Urinary bladder (tissue), 4 donors: ENCODE measurements at places on chromosomes 1 and 21. TPM values are rescaled to one million over a fixed set of nuclear protein-coding genes. Genes with fewer than 3 reads are reported as not detected.

Gene LINGO4
- 0.19 TPM for polyA plus RNA-seq

Gene TSTD1
- polyA plus RNA-seq = 36.7 TPM

DNA sequence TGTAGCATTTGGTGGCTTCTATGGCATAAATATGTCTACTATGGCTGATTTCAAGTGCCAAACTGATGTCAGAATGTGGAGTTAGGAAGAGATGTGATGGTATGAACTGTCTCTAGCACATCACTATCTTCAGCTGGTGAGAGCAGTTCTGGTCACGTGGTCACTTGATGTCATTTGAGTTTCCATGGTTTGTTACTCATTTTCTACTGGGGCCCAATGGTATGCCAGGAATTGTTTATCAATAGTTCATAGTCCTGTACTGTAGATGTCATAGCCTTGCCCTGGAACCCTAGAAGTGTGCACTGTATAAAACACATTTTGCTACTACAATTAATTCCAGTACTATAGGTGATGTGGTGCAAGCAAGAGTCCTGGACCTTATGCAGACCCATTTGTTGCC, 153.7 kb downstream of the PDE4B start:
- no peak for DNase-seq

GRCh38 chr1:89259283-89259971, 13.2 kb downstream of the GBP5 start:
- DNase-seq = no peak

DNA sequence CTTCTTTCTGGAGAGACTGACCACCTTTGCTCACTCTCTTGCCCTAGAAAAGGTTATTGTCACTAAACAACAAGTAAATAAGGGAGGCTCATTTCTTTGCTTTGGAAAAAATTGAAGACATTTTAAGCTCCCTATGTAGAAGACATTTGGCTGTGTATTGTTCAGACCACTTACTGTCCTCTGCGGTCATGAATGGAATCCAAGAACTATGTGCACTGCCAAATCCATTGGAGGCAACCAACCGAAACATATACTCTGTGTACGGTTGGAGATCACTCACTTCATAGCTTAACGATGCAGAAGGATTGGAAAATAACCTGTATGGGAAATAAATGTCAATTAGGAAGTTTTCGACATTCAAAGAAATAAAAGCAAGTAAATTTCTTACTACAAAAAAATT, 332.8 kb downstream of the KCTD3 start:
- DNase-seq = no peak

DNA sequence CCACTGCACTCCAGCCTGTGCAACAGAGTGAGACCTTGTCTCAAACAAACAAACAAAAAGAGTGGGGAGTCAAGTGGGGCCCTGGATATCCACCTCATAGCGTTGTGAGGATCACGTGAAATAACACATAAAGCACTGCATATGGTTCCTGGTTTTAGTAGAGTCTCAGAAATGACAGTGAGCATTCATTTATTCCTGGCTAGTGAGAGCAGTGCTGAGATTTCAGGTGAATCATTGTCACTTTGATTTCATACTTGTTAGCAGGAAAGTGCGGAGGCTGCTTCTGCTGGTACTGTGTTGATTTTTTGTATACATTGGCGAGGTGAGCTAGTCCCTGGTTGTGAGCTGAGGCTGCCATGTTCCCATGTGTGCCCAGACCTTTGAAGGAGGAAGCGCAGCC, 22.9 kb downstream of the ARHGEF10L start:
- no peak for DNase-seq

Gene FCGR3A
- 29.0 TPM for polyA plus RNA-seq

Gene PIK3R3
- polyA plus RNA-seq = 24.7 TPM

- no peak for DNase-seq
Observed at GRCh38 chr1:203582568-203582967, 44.1 kb upstream of the ATP2B4 start.

- DNase-seq = no peak
Observed at GRCh38 chr1:151326619-151327222, 495 bp downstream of the PI4KB start.

Gene CRYZL1
- 29.7 TPM for polyA plus RNA-seq

Gene KRTAP21-2
- not detected for polyA plus RNA-seq

Gene CLCN6
- polyA plus RNA-seq = 13.7 TPM

Gene DHRS3
- polyA plus RNA-seq = 62.1 TPM

- DNase-seq = no peak
Observed at GRCh38 chr1:232704256-232704655, 74.3 kb upstream of the SIPA1L2 start.

DNA sequence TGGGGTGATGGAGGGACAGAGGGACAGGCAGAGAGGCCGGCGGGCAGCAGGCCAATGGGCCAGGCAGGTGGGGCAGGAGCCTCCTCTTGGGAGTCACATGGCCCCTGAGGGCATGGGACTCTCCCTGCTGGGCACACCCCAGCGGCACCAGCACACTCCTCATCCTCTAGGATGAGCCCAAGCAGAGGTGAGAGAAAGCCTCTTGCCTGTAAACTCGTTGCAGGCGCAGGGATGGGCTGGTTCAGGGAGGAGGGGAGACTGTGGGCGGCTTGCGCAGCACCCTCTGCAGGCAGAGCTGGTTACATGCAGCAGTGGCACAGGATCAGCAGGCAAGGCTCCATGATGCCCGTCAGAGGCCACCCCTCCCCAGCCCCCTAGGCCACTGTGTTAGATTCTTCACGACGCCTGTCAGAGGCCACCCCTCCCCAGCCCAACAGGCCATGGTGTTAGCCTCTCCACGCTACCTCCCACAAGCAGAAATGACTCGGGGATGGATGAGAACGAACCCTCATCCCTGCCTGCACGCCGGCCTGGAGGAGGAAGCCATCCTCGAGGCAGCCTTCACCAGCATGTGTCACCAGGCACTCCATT, 209.7 kb upstream of the VAMP3 start:
- no peak for DNase-seq

DNA sequence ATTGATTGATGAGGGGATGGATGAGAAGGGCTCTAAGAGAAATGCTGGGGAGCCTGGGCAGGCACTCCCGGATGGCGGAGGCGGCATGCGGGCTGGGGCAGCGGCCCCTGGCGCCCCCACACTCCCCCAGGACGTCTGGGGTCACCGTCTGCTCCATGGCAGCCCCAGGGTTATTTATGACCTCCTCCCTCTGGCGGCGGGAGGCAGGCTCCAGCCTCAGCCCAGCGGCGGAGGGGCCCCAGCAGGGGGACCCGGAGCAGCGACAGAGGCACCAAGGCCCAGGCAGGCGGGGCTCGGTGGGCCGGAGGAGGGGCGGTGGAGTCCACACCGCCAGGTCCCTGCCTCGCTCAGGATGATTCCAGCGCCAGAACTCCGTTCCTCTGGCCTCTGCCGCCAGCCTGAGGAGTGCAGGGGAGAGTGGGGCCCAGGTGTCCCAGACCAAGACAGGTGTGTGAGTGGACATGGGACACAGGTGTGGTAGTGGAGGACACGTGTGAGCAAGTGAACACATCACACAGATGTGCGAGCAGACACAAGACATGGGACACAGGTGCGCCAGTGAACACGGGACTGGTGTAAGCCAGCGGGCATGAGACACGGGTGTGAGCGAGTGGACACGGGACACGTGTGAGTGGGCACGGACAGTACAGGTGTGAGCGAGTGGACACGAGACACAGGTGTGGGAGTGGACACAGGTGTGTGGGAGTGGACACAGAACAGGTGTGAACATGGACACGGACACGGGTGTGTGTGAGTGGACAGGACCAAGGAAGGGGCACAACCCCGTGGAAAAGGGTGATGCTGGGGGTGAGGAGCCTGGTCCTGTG, 2.5 kb upstream of the SAMD11 start:
- DNase-seq = no peak

Gene SPRR1B
- not detected for polyA plus RNA-seq

GRCh38 chr1:169858467-169858866, 35.2 kb downstream of the SCYL3 start:
- no peak for DNase-seq

Gene ST6GALNAC5
- polyA plus RNA-seq = 10.9 TPM
